ENCODE measurements at places on chromosomes 5 and 9.

DNA sequence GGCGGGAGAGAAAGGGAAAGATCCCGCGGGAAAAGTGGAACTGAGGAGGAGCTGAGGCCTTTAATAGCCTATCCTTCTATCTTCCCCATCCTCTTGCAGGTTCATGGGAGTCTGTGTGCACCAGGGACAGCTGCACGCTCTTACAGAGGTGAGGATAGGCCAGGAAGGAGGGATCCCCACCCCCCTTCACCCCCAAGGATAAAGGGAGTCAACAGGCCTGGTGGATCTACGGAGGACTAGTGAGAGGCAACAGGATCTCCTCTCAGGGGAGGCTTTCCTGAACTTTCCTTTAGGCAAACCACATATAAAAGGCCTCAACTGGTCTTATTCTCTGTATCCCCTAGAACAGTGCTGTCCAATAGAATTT, 1.1 kb downstream of the TESK1 start:
- DNase-seq = no peak

- no peak for DNase-seq
Observed at GRCh38 chr5:54667136-54667535, 149.6 kb downstream of the SNX18 start.

DNA sequence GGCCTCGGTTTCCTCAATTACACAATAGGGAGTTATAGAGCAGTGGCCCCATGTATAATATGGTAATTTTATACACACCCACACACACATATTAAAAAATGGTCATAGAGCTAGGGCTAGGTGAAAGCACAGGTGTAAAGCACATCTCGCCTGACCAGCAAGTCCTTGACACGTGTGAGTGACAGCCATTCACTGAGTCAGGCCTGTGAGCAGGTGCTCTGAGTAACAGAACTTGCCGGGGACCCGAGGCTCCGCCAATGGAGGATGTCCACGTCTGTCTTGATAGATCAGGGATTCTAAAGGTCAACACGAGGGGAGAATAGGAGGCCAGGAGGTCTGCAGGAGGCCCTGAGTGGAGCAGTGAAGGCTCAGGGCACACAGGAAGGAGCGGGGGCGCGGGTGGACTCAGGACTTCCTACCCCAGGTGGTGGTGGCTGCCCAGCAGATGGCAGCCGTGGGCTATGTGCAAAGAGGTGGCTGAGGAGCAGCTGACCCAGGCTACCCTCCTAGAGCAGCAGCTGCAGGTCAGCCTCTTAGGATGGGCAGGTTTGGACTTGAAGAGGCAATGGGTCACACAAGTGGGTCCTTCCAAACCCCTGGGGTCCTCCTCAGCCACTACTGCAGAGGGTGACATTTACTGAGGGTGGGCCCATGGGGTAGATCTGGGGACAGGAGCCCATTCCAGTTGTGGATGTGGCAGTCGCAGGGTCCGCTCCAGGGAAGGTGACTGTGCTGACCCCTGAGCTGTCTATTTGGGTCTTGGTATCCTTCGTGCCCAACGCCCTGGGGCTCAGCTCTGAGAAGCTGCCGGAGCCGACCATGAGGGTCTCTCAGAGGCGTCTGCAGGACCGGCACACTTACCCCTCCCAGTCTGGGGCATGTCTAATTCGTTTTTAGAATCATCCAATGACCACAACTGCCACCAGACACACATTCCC, 45.9 kb downstream of the PRRT1B start:
- DNase-seq = peak; percentile 71

- DNase-seq = no peak
Observed at GRCh38 chr5:10149911-10150310, 99.8 kb downstream of the ATPSCKMT start.

- DNase-seq = no peak
Observed at GRCh38 chr9:120893611-120894307, 16.8 kb upstream of the PHF19 start.

GRCh38 chr5:132420706-132421272, 51.3 kb downstream of the SLC22A5 start:
- no peak for DNase-seq

DNA sequence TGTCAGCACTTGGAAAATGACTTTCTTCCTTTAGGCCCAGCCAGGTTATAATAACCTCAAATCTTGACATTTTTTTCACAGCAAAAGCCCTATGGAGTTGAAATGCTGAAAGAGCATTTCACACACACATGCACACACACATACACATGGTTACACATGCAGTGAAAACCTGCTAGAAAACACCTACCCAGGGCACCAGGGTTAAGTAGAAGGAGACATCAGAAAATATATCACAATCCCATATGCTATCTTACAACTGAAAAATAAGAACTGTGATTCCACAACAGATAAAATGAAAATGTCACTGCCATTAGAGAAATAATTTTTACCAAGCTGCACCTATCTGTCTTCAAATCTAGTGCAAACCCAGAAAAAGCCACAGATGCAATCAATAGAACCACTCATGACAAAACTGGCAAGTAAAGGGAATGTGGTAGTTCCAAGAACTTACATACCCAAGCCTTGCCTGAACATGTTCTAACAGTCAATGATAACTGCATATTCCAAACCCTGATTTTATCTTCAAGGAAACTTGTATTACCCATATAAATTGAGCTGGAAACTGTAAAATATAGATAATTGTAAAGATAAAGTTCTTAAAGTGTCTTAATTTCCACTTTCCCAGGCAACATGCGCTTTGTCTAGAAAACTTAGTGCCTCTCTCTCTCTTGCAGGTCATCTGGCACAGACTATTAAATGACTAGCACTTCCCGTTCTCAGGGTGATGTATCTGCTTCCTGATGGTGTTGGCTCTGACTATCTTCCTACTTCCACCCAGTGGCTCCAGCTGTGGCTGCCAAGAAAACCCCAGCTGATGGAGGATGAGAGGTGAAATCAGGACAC, 250.2 kb upstream of the PTGER4 start:
- peak; percentile 12 for DNase-seq

DNA sequence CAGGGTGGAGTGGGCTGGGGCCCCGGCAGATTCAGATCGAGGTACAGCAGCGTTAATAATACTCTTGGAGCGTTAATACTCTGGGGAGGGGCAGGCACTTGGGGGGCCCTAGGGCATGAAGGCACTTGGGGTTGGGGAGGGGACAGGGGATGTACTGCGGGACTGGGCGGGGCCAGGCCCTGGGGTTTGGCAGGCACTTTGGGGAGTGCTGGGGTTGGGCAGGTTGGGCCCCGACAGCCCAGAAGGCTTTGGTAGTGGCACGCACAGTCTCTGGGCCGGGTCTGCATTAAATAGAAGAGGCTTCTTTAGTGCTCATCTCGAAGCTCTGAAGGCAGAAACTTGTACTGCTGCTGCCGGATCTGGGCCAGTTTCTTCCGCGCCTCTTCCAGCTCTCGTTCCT, 7.8 kb upstream of the TPM2 start:
- DNase-seq = no peak

GRCh38 chr9:88781628-88782391, 209.5 kb upstream of the S1PR3 start:
- DNase-seq = peak; percentile 65

DNA sequence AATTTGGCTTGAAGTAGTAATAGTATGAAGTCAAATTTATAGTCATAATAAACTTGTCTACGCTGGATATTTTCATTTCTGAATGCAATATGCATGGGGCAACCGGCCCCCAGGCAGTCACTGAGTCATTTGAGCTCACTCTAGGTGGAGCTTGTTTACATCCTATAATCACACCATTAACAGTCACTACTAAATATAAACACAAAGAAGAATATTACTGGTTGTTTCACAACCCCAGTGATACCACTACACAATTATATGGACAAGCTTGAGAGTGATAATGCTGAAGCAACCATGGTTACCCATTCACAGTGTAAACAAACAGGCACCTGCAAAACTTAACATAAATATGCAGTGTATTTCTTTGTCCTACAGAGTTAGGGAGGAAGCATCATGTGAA, 68.7 kb downstream of the MARCHF3 start:
- DNase-seq = no peak

GRCh38 chr5:140881889-140882590, at the start of gene PCDHA13:
Gene PCDHA13 (plus strand): TSS chr5:140882124. CDS start chr5:140882269, 145 bp downstream.
- DNase-seq = no peak

GRCh38 chr9:136769710-136770191, 5.4 kb upstream of the LCN15 start:
- DNase-seq = no peak

DNA sequence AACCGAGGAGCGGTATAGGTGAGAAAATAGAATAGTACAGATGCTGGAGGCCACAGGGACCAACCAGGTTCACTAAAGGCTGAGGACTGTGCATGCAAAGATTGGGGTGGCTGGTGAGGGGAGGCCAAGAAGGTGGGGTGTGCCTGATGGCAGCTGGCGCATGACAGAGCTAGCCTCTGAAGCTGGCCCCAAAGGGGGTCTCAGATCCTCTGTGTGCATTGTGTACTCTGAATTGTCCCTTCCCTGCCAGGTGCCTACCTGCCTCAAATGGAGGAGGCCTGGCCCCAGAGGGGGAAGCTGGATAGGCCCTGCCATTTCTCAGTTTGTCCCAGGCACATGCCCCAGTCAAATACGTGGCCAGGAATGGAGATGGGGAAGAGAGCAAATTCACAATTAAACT, 63.1 kb downstream of the CRB2 start:
- no peak for DNase-seq

DNA sequence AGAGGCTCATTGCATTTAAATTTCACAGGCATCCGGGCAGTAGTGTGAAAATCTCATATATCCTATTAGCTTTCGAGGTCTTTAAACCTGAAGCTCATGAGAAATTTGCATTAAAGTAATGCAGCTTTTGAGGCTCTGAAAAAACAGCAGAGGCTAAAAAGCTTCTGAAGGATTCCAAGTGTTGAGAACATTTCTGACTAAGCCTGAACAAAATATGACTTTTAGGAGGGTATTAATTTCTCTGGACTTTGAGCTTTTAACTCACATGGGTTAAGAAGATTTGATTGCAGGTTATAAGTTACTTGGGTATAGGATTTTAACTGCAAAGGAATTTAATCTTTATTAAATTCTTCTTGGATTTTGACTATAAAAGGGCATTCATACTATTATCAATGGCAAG, 743.9 kb downstream of the TLE1 start:
- DNase-seq = no peak

DNA sequence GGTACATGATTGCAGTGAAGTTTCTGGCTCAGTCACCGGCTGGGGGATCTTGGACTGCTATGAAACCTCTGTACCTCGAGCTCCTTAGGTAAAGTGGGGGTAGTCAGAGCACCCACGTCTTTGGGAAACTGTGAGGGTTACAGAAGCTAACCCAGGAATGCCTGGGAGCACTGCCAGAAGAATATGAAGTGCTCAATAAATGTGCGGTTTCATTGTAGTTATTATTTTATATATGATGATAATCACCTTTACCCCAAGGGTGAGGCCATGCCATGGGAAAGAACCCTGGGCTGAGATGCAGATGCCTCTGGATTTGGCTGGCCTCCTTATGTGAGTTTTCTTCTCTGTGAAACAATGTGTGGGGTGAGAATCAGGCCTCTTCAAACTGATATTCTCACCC, 3.7 kb downstream of the NPR3 start:
- peak; percentile 23 for DNase-seq

Data from fibroblast of skin of abdomen (primary cell).